NB4 (cell line): ENCODE measurements at places on chromosomes 13 and 19.
A peak's percentile ranks its signal among the peaks of the same experiment; 100 is the strongest.

DNA sequence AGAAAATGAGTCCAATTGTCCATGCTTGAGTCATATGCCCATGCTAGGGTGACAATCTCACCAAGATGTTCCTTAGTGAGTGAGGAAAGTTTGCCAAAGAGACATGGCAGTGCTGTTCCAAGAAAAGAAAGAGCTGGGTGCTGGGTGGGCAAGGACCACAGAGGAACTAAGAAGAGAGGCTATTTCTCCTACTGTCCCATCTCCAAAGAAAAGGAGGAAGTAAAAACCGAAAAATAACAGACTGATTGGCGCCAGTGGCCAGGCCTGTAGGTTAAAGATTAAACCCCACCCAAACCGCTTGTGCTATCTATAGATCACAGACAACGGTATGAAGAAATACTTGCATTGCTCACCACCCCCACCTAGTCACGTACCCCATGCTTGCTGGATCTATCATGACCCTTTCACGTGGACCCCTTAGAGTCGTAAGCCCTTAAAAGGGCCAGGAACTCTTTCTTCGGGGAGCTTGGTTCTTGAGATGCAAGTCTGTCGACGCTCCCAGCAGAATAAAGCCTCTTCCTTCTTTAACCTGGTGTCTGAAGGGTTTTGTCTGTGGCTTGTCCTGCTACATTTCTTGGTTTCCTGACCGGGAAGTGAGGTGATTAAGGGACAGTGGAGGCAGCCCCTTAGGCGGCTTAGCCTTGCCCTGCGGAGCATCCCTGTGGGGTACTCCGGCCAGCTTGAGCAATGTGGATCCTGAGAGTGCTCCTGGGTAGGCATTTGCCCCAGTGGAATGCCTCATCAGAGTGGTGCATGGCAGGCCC, 606.5 kb downstream of the UQCRFS1 start:
- DNase-seq = peak; percentile 1

GRCh38 chr19:19711934-19712828, 20.7 kb downstream of the ZNF14 start:
- no peak for DNase-seq

DNA sequence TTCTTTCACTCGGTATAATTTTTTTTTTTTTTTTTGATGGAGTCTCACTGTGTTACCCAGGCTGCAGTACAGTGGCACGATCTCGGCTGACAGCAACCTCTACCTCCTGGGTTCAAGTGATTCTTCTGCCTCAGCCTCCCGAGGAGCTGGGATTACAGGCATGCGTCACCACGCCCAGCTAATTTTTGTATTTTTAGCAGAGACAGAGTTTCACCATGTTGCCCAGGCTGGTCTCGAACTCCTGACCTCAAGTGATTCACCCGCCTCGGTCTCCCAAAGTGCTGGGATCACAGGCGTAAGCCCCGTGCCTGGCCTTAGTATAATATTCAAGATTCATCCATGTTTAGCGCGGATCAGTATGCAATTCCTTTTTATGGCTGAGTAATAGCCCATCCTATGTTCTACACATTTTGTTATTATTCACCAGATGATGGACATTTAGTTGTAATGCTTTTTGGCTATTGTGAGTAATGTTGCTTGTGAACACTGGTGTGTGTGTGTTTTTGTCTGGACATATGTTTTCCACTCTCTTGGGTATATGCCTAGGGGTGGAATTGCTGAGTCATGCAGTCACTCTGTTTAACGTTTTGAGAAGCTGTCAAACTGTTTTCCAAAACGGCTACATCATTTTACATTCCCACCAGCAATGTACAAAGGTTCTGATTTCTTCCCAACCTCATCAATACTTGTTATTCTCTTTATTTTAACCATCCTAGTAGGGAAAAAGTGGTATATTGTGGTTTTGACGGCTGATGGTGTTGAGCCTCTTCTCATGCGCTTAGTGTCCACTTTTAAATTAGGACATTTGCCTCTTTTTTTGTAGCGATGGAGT, 22.9 kb downstream of the PLEKHF1 start:
- peak; percentile 46 for DNase-seq

- DNase-seq = peak; percentile 86
Measured at GRCh38 chr19:18292810-18293641, 11.6 kb upstream of the JUND start.

GRCh38 chr13:108444448-108444847, 174.9 kb downstream of the TNFSF13B start:
- DNase-seq = no peak

GRCh38 chr19:45324349-45324907, 1.8 kb upstream of the CKM start:
- no peak for DNase-seq

DNA sequence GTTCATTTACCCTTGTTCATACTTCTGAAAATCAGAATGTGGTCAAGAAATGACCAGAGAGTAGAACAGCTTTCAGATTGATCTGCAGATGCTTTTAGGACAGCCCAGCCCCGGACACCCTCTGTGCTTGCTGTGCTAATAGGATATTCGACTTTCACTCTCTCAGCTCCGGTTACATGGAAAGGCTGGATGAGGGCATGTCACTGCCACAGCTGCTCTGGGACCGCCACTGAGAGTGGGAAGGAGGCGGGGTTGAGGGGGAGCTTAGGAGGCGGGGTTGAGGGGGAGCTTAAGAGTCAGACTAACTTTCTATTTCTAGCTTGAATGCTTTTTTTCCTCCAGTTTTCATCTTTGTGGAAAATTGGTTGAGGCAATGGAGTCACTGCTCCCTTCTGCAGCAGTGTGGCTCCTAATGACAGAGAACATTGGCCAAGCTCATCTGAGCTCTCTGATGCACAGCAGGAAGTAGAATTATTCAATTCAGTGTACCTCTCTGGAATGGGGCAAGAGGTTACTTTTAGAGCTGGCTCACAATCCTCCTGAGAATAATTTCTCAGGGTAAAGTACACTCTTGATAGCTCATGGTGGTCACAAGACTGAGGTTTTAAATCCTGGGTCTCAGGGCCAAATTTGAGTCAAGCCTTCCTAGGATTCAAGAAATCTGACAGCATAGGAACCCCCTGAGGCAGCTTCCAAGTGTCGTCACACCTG, 74.6 kb upstream of the NPAS1 start:
- DNase-seq = no peak

DNA sequence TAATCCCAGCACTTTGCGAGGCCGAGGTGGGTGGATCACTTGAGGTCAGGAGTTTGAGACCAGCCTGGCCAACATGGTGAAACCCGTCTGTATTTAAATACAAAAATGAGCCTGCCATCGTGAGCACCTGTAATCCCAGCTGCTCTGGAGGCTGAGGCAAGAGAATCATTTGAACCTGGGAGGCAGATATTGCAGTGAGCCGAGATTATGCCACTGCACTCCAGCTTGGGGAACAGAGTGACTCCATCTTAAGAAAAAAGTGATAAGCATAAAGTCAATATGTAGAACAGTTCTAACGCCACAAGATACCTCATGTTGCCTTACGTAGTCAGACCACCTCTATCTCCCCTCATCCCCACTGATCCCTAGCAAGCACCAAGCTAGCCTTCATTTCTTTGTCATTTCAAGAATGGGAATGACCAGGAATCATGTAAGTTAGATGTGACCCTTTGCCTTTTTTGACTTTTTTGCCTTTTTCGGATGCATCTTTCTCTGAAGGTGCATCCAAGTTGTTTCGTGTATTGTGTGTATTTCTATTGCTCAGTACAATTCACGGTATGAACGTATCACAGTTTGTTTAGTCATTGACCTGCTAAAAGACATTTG, 6.4 kb downstream of the RPL21 start:
- no peak for DNase-seq

DNA sequence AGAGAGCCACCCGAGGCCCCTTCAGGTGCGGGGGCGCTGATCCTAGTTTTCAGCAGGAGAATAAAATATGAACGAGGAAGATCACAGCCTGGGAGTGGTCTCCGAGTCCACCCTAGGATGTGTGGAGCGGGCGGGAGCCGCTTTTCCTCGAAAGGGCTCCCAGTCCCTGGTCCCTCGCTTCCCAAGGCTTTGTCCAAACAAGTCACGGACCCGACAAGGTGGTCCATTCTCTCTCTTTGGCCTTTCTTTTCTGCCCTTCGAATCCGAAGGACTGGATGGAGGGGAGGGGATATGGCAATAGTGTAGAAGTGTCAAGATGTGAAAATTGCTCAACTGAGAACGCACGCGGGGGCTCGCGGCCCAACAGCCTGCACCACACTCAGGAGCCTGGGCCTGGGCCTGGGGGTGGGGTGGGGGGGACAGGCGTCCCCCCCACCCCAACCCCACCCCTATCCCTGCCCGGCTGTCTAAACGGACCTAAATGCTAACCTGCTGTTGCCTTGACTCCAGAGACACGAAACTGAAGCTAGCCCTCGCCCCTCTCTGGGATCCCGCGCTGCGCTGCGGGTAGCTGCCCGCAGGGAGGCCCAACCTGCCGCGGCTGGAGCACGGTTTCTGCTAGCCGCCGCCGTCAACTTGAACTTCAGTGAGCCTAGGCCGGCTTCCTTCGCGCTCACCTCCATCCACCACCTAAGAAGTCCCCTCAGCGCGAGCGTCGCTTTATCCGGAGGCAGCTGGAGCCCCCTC, 7.1 kb downstream of the ZIC2 start:
- DNase-seq = no peak
